Putamen (tissue), 1 donor: ENCODE measurements at places on chromosomes 5 and 9.

GRCh38 chr9:127323393-127323792 lies 58.8 kb downstream of the GARNL3 start:
- no peak for DNase-seq

DNA sequence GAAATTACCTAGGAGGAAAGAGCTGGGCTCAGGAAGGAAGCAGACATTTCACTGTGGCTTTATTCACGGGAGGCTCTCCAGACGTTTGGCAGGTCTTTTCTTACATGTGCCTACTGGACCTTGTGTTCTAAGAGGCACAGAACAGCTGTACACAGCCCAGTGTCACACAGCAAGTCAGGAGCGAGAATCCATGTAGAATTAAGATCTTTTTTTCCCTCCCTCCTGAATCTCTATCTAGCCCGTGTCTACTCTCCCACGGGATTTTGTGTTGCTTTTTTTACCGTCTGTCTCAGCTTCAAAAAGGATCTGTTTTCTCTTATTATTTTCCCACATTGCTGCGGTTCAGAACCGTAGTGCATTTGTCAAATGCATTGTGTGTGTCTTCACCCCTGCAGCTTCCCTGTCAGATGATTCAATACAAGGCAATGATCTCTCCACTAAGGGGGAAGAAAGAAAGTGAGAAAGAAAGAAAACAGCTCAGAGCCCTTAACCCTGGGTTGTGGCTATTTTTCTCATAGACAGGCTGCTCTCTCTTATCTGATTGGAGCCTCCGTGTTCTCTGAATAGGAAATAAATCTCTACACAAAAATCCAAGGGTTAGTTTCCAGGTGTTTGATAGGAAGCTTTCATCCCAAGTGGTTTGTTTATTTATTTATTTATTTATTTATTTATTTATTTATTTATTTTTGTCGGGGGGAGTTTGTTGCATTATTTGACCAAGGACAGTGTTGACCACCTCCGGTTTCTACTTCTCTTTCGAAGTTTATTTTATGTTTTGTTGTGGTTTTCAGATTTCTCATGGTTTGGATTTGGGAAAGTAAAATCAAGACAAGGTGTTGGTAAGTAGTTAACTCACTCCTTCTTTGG lies 191.0 kb downstream of the NTRK2 start:
- no peak for DNase-seq

GRCh38 chr5:173234129-173234790 lies 746 bp downstream of the NKX2-5 start:
- DNase-seq, result no peak

GRCh38 chr5:56459394-56460194 lies 226.5 kb upstream of the ANKRD55 start:
- no peak for DNase-seq

DNA sequence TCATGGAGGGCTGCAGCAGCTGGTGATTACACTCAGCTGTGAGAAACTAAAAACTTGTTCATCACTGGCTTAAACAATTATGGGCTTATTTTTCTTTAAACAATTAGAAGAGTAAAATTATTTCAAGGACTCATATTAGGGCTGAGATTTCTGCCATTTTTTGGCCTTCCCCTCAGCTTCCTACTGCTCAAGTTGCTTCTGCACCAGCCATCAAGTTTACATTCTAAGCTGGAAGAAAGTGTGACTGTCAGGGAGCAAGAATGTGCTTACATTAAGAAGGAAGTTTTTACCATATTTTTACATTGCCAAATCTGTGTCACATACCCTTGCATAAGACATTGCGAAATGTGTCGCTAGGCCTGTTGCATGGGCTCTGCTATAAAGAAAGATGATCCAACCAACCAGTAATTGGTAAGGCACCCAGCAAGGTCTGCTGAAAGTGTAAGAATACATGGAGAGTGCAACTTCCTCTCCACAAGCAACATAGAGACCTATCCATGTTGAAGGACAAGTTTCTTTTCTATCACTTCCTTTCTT lies 260.3 kb upstream of the CDH10 start:
- DNase-seq, result no peak

DNA sequence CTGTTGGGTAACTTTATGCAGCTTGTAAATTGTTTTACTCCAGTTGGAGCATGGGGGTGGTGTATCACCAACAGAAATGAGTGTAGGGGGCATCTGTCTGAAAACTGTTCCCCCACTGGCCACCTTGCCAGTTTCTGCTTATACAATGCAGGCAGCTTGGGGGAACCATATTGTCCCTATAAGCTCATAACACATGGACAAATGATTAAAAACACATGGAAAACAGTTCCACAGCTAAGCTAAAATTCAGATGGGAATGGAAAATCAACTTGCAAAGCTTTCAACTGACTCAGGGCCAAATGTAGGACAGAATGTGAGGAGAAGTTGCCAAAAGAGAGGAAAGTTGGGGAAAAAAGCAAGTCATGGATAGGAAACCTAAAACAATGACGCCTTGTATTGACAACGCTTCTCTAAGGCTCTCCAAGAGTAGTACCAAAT lies 7.9 kb upstream of the CER1 start:
- DNase-seq, result no peak

DNA sequence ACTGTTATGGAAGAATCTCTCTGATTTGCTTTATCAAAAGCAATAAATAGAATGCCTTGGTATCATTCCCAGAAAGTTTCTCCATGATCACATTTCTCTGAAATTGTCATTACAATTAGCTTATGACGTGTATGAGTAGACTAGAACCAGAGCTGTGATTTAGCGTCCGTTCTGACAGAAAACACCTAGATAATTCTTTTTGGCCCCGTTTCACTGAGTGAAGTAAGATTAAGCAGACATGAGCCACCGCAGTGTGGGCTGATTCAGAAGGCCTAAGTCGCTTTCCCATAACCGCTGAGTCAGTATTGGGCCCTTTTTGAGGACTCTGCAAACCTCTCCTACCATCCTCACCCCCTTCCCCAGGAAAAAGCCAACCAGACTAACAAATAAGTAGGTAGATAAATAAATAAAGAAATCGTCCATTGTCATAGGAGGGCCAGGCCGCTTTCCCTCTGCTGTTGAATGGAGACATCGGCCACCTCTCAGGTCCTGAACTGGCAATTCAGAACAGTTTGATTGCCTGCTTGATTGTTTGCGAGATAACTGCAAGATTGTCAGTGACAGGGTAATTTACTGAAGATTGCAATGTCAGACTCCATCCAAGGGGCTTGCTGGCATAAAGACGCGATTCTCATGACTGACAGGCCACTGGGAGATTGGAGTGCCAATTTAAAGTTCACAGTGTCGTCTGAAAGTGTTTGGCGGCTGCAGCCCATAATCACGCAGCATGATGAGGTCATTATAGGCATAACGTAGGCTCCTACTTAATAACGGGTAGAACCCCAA lies 105.0 kb upstream of the WWC1 start:
- no peak for DNase-seq

GRCh38 chr9:128160603-128160987 lies 530 bp downstream of the BBLN start:
- peak; percentile 32 for DNase-seq
